ENCODE measurements at places on chromosomes 4 and X.

DNA sequence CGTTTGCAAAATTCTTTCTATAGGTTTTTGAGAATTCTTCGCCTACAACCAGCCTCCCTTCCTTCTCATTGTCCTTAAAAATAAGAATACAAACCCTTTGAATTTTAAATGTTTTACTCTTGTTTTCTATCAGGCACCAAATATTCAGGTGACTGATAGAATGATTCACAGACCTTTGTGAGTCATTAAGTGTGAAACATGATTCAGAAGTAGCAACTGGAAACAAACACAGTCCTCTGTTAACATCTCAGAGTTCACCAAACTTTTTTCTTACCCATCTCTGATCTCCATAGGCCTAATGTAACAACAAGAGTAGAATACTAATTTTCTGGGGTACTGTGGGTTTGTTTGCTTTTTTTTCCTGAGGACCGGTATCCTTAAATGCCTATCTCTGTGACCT is 63.4 kb upstream of the MAB21L2 start:
- DNase-seq = no peak

DNA sequence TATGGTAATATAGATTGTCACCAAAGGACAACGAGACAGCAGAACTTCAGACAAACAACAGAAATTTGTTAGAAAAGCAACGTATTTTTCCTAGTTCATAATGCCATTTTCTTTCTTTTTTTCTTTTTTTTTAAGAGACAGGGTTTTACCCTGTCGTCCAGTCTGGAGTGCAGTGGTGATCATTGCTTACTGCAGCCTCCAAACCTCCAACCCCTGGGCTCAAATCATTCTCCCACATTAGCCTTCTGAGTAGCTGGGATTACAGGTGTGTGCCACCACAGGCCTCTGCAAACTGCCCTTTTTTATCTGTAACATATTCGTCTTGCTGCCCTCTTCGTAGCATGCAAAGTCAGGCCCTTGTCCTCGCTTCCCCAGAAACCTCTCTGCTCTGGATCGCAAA is 116.5 kb upstream of the PDLIM3 start:
- no peak for DNase-seq

- DNase-seq = no peak
Measured at GRCh38 chr4:26426892-26427291, 63.4 kb downstream of the CCKAR start.

GRCh38 chr4:81919810-81920209 is 448.1 kb upstream of the RASGEF1B start:
- DNase-seq = no peak

- DNase-seq = no peak
Measured at GRCh38 chr4:183988874-183989273, 83.8 kb downstream of the STOX2 start.

Data from activated effector memory CD4-positive, alpha-beta T cell treated with Interleukin-2 at 50 U/mL for 16 hours (primary cell).